ENCODE measurements at places on chromosomes 11 and 22. TPM values are rescaled to one million over a fixed set of nuclear protein-coding genes. Genes with fewer than 3 reads are reported as not detected.

- no peaks in the 10 kb centered on the region for H3K4me1 ChIP-seq
- H3K27ac ChIP-seq, result no peak overlapping the region
- H3K27me3 ChIP-seq, result no peaks in the 10 kb centered on the region
- H3K4me3 ChIP-seq, result no peak overlapping the region
- no peaks in the 10 kb centered on the region for H3K36me3 ChIP-seq
These were observed 11.3 kb upstream of the CCDC86 start for GRCh38 chr11:60830478-60831142.

CTSW gene
- total RNA-seq, result 0.62 TPM

ANKRD49 gene
- 25.3 TPM for total RNA-seq

MMP11 gene
- total RNA-seq, result 8.7 TPM

GRCh38 chr11:80595011-80595410 is 1154.2 kb upstream of the TENM4 start:
- H3K27me3 ChIP-seq, result no peaks in the 10 kb centered on the region
- DNase-seq, result no peak
- H3K36me3 ChIP-seq, result no peaks in the 10 kb centered on the region
- no peak overlapping the region for H3K4me3 ChIP-seq
- no peak overlapping the region for H3K27ac ChIP-seq
- H3K4me1 ChIP-seq, result no peaks in the 10 kb centered on the region

LRRN4CL gene
- 50.6 TPM for total RNA-seq

DNA sequence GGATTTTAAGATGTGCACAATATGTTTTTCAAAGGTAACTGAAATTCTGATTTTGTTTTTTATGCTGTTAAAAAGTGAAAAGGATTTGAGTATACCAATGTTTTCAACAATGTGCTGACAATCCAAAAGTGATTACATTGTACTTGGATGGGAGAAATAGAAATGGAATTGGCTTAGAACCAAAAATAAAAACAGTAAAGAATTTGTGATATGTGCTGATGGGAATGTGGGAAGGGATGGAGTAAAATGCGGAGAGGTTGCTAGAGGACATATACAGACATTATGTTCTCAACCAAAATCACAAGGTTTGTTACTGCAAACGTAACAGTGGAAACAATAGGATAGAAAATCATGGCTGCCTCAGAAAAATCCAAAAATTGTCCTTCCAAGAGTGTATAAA is 279.3 kb upstream of the TENM4 start:
- no peaks in the 10 kb centered on the region for H3K36me3 ChIP-seq
- H3K27ac ChIP-seq, result no peak overlapping the region

DNA sequence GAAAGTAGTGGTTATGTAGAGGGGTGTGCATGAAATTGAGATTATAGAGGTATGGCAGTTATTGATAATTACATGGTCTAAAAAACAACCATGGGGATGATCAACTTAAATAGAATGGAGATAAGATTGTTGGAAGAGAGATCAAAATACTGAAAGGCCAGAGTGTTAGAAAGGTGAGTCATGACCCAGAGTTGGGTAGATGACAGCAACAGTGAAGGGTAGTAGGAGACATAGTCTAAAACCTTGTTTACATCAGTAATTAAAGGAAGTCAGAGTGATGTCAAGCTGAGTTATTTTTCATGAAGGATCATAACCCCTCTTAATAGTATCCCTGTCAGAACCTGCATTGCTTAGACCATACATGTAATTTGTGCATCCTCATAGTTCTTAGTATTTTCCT is 110.9 kb downstream of the ELP4 start:
- H3K4me3 ChIP-seq, result no peak overlapping the region
- DNase-seq, result no peak
- H3K36me3 ChIP-seq, result peaks cover 4% of the 10 kb centered on the region
- no peak overlapping the region for H3K27ac ChIP-seq
- no peaks in the 10 kb centered on the region for H3K27me3 ChIP-seq

BCO2 gene
- 13.5 TPM for total RNA-seq

DNA sequence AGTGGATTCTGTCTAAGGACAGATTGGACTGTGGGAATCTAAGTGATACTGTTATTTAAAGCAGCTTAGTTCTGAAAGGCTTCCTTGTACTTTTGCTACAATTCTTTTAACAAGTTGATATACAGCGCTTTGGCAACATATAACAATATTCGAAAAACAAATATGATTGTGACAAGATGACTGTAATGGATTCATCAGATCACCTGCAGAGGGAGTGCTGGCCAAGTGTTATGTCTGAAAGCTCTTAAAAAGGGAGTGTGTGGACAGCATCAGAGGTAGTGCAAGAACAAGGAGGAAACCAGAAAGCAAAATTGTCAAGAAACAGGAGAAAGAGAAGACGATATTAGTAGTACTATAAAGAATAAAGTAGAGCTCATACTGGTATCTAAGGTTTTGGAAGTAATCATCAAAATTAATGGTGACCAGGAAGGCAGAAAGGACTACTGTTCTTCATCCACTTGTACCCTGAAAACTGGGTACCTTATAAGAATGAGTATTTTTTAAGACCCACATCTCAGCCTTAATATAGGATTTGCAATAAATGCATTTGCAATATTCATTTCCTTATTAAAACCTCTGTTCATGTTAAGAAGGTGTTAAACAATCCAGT is 1112.0 kb upstream of the CCDC90B start:
- no peaks in the 10 kb centered on the region for H3K36me3 ChIP-seq
- no peak for DNase-seq
- H3K27me3 ChIP-seq, result no peaks in the 10 kb centered on the region
- H3K27ac ChIP-seq, result no peak overlapping the region
- no peaks in the 10 kb centered on the region for H3K4me1 ChIP-seq
- H3K4me3 ChIP-seq, result no peak overlapping the region

DNA sequence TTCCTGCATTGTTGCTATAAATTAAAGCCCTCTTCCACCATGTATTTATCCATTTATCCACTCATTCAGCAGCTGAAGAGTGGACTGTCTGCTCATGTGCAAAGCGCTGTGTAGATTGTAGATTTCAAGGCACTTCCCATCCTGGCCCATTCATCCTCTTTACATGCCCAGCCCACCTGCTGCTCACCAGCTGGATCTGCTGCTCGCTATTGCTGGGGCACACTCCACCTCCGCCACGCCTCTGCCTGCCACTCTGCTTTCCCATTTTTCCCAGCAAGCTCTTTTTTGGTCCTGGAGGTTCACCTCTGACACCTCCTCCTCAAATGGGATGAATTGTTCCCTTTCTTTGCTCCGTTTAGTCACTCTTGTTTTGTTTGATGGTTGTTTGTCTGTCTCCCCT is 48.3 kb downstream of the CEP164 start:
- H3K27ac ChIP-seq, result no peak overlapping the region
- H3K27me3 ChIP-seq, result no peaks in the 10 kb centered on the region
- no peaks in the 10 kb centered on the region for H3K4me1 ChIP-seq
- H3K36me3 ChIP-seq, result no peaks in the 10 kb centered on the region

OR4C13 gene
- total RNA-seq, result not detected

DNA sequence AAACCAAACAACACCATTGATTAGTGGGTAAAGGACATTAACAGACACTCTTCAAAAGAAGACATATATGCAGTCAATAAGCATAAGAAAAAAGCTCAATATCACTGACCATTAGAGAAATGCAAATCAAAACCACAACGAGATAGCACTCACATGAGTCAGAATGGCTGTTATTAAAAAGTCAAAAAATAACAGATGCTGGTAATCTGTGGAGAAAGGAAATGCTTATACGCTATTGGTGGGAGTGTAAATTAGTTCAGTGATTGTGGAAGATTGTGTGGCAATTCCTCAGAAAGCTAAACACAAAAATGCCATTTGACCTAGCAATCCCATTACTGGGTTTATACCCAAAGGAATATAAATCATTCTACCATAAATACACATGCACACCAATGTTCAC is 182.6 kb downstream of the TRPC6 start:
- DNase-seq, result no peak
- no peak overlapping the region for H3K4me3 ChIP-seq
- H3K36me3 ChIP-seq, result no peaks in the 10 kb centered on the region
- H3K27ac ChIP-seq, result peak overlapping the region; percentile 23

DNA sequence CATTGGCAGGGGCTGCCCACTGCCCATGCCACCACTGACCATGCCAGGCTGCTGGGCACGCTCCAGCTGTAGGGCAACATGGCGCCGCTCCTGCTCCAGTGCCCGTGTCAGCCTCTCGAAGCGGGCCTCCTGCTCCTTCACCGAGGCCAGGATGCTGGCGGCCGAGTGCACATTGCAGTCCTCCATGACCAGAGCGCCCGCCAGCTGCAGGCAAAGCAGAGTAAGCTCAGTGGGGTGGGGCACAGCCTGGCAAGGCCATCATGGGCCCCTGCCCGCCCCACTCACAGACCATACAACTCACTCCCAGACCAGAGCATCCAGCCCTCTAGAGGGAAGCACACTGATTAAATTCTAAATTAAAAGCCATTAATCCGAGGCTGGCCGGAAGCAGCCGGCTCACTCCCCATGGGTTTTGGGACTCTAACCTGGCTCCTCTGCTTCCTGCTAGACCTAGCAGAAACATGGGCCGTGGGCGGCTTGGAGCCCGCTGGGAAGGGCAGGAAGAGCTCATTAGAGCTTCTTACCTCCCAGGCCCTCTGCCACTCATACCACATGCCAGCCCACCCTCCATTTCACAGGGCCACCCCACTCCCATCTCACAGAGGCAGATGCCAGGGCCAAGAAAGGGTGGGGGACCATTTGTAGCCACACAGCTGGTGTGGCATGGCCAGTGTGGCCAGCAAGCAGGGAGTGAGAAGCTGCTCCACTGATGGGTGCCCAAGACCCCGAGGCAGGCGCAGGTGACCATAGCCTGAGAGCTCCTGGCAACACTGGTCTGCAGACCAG is 25.8 kb downstream of the ARVCF start:
- H3K27ac ChIP-seq, result no peak overlapping the region
- H3K4me3 ChIP-seq, result no peak overlapping the region
- no peak for DNase-seq
- H3K36me3 ChIP-seq, result no peaks in the 10 kb centered on the region

BTG4 gene
- total RNA-seq, result not detected
